ENCODE measurements at places on chromosomes 3 and 15.

- DNase-seq: no peak
Observed at GRCh38 chr3:162540421-162540820, 1043.8 kb downstream of the OTOL1 start.

DNA sequence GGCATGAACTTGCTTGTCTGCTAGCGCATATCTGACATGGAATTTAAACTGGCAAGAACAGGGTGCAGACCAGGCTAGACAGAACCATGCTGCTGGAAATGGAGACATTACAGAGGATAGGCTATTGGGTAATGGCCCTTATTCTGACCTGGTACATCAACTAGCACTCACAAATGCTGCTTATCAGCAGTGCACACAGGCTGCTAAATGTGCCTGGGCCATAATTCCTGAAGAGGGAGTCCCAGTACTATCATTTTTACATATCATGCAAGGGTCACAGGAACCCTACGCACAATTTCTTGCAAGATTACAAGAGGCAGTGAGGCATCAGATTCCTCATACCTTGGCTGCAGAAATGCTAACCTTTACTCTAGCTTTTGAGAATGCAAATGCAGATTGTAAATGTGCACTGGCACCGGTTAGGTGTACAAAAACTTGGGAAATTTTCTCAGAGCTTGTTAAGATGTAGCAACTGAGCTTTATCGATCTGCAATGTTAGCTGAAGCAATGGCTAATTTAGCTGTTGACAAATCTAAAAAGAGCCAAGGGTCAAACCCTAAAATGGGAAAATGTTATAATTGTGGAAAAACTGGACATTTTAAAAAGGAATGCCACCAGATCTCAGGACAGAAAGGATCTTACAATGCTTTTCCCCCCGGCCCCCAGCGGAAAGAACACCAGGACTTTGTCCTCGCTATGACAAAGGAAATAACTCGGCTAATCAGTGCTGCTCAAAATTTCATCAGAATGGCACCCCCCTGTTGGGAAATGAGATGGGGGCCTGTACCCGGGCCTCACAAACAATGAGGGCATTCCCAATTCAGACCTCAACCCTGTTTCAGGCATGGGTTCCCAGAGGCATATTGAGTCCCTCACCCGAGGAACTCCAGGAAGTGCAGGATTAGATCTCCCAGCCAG is 21.1 kb downstream of the CCRL2 start:
- no peak for DNase-seq

DNA sequence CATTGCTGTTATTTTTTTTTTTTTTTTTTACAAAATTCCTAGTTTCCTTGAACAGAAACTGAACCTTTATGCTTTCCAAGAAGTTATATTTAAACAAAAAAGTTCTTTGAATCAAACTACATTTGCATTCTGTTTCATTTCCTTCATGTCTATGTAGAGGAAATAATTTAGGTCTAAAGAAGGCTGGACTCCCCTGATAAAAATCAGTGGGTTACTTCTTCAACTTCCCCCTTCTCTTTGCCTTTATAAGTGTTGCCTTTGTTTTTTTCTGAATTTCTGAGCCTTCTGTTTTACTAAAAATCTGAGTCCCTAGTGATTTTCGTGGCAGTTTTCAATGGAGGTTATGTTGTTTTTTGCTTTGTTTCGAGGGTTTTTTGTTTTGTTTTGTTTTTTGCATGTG is 152.8 kb downstream of the CHDH start:
- no peak for DNase-seq

- no peak for DNase-seq
Observed at GRCh38 chr3:5729852-5730251, 542.3 kb downstream of the EDEM1 start.

- DNase-seq: no peak
Observed at GRCh38 chr3:44948239-44948638, 27.7 kb downstream of the ZDHHC3 start.

GRCh38 chr3:171506743-171507319 is 46.6 kb upstream of the TNIK start:
- no peak for DNase-seq

DNA sequence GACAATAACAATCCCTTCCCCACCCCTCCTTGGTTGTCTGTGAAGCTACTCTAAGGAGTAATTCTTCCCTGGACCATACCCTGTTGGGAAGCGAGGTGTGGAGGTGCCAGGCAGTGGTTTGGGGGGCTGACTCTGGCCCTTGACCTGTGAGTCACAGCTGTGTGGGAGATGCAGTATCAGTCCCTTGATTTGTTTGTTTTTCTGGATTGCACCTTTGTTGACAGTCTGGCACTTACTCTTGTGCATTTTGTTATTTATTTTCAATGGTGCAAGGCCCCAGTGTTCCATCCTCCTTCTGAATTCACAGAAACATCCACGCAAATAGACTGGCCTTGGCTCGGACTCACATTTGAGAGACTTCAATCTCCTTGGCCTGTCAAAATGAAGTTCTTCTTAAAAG is 29.7 kb downstream of the TMEM45A start:
- DNase-seq: no peak

- no peak for DNase-seq
Observed at GRCh38 chr3:37324131-37324530, 149.7 kb upstream of the LRRFIP2 start.

- no peak for DNase-seq
Observed at GRCh38 chr15:70387081-70387480, 289.4 kb upstream of the TLE3 start.

GRCh38 chr3:72322264-72322976 is 525.8 kb downstream of the SHQ1 start:
- DNase-seq: no peak

DNA sequence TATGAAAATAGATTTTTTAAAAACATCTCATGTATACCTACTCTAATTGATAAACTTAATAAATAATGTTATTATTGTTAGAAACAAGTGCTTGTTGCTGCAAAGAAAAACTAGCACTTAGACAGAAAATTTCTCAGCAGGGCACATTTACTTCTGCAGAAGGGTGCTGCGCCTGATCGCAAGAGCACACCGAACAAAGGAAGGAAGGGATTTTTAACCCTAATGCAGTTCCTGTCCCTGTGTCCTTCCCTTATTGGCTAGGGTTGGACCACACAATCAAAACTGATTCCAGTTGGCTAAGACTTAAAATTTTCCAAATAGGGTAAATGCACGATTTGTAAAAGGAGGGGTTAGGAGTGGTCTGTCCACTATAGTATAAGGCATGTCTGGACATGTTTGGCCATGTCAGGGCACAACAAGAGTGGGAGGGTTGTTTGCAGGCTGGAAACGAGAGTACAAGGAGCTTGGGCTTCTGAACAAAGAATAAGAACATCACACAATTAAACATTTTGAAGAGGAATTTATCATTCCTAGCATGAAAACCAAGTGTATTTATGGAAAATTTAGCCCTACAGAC is 4.7 kb downstream of the DTWD1 start:
- no peak for DNase-seq

DNA sequence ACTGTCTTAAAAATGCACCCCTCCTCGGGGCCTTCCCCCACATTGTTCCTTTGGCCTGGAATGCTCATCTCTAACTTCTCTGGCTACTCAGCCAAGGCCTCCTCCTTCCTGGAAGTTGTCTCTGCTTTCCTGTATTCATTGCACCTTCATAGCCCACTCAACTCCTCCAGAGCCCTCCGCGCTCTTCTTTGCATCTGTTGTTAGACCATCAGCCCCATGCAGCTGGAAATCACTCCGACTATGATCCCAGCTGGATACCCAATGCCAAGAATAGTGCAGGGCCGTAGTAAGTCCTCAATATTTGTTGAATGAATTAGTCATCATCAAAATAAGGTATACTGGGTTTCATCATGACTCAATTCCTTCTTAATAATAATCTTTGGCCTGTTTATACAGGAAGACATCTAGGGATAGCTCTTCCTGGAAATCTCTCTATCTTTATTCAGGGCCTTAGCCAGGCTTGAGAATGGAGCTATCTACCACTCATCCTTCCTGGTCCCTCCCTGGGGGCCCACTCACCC is 112.7 kb downstream of the SYNPR start:
- no peak for DNase-seq

GRCh38 chr3:58361866-58362265 is 29.2 kb downstream of the PXK start:
- DNase-seq: no peak

Data from NCI-H2107 (cell line).